ENCODE measurements at places on chromosomes 6 and 20.

- DNase-seq, result no peak
These were observed 262.0 kb downstream of the PAX1 start for GRCh38 chr20:21967481-21967880.

- DNase-seq, result no peak
These were observed 26.1 kb downstream of the ZBTB2 start for GRCh38 chr6:151365233-151365632.

GRCh38 chr6:145813285-145814034 is 1.1 kb downstream of the FBXO30 start:
- no peak for DNase-seq

GRCh38 chr6:47134476-47135189 is 92.5 kb upstream of the ADGRF1 start:
- DNase-seq, result no peak

GRCh38 chr6:148544421-148544820 is 201.8 kb downstream of the SASH1 start:
- DNase-seq, result no peak

DNA sequence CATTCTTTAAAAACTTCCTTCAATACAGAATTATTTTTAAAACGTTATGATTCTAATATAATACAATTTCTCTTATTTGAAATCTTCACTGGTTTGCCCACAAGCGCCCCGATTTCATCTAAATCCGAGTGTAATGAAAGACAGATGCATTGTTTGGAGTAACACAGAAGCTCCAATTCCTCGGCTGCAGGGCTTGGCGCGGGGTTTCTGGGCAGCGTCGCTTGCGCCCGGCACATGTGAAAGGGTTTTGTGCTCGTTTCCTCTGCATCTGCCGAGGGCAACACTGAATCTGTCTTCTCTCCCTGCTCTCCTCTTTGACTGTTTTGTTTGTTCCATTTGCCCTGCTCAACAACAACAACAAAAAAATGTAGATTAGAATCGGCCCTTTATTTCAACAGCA is 248.6 kb upstream of the QKI start:
- no peak for DNase-seq

GRCh38 chr20:23251779-23252178 is 98.8 kb upstream of the NXT1 start:
- no peak for DNase-seq

DNA sequence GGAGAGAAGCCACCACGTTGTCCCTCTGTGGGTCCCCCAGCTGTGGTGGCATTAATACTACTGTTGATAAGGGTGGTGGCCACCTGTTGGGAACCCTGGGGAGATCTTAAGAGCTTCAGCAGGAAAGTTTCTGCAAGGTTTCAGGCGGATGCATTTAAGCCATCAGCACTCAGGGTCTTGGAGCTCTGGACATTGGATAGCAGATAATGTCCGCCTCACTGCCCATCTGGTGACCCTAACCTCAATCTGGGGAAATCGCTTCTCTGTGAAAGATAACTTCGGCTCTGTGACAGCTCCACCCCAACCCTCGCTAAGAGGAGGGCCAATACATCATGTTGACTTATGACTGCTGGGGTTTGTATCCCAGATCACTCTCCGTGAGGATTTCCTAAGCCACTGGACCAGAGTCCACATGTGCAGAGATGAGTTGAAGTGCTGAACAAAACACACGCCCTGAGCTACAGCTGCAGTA is 92.9 kb downstream of the FOXC1 start:
- DNase-seq, result no peak

GRCh38 chr6:28600245-28600644 is 74.6 kb downstream of the GPX5 start:
- no peak for DNase-seq

GRCh38 chr6:143251288-143251687 is 190.6 kb downstream of the AIG1 start:
- DNase-seq, result no peak

- DNase-seq, result no peak
These were observed 12.1 kb downstream of the PXDC1 start for GRCh38 chr6:3739311-3739897.

- no peak for DNase-seq
These were observed 293.5 kb upstream of the FERMT1 start for GRCh38 chr20:6416371-6416770.

DNA sequence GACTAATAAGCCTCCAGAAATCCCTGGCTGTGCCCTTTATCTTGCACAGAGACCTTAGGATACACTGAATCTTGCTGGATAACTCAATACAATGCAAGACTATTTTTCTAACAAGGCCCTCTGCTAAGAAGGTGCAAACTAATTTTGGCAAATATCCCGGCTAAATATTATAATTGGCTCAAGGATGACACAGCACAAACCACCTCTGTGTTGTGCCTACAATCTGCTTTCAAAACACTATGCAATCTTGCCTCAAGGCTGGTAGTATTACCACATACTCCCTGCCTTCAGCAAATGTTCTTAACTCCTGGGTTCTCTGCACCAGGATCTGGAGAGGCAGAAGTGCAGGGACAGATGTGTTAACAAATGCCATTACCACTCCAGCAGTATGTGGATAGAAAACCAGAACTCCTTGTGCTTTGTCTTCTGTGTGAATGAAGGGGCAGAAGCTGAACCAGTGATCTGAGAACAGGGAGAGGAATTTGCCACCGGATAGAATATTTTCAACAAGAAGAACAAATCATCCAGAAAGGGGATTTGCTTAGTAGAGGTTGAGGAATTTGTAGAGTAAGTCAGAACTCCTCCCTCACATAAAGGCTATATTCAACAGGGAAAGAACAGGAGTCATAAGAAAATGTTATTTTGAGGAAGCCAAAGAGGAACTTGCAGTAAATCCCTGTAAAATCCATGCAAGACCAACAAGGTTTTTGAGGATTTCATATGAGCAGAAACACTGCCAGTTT is 74.1 kb upstream of the SLC4A11 start:
- DNase-seq, result no peak

- DNase-seq, result no peak
These were observed 103.3 kb downstream of the SLC16A10 start for GRCh38 chr6:111190637-111191036.

GRCh38 chr6:29447670-29448069 is 8.6 kb downstream of the OR10C1 start:
- no peak for DNase-seq

DNA sequence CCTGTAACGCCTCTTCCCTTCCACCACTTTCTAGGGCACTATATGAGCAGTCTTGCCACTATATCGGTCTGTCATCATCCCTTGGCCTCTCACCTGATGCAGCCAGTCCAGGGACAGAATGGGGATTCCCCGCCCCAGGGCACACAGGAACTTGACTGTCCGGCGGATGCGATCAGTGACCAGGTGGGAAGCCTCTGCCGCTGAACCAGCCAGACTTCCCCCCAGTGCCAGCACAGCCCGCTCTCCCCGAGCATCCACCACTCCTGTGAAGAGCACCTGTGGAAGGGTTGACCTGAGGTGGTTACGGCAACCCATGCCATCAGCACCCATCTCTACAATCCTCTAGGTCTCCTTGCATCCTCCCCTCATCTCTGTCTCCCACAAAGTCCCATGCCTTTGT is 12.2 kb upstream of the NRM start:
- DNase-seq, result no peak

DNA sequence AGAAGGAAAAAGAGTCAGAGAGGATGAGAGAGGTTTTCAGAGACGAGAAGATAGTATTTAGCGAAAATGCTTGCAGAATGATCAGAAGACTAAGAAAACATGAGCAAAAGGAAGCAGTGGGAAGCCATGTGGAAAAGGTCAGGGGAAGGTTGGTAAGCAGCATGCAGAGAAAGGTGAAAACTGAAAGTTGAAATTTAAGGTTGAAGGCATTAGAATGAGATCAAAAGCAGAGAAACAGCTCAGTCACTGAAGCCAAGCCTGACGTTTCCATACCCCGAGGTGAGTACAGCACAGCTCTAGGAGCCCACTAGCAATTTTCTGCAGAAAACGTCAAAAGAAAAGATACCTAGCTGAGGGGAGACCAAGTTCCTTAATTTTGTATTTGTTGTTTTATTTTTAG is 19.1 kb upstream of the TFB1M start:
- no peak for DNase-seq

DNA sequence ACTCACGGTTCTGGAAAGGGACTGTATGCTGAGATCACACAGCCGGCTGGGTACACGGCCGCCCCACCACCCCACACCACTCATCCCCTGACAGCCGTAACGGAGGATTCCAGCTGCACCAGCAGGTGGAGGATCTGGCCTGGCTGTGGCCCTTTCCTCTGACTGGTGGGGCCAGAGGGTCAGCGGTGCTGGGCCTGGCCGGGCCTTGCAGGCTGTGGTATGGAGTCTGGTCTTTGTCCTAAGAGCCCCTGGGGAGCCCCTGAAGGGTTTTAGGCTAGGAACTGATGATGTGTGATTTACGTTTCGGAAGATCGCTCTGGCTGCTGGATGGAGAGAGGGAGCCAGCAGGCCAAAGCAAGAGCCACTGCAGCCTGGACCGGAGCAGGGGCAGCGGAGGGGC is 26.6 kb downstream of the NOL4L start:
- no peak for DNase-seq

DNA sequence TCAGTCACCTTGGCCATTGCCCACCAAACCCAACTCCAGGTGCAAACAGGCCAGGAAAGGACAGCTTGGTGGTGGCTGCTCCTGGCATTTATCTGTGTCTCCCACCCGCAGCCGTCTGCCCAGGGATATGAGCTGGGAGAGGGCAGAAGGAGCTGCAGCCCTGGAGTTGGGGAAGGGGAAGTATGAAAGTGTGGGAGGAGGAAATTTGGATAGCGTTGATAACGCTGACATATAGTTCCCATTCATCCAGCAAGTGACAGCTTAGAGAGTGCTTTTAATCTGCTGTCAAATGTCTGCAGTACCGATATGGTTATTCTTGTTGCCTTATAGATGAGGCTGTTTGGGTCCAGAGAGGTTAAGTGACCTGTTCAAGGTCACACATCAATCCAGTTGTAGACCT is 741 bp downstream of the KCNK16 start:
- no peak for DNase-seq

- no peak for DNase-seq
These were observed 24.1 kb downstream of the CD164 start for GRCh38 chr6:109358204-109358603.

DNA sequence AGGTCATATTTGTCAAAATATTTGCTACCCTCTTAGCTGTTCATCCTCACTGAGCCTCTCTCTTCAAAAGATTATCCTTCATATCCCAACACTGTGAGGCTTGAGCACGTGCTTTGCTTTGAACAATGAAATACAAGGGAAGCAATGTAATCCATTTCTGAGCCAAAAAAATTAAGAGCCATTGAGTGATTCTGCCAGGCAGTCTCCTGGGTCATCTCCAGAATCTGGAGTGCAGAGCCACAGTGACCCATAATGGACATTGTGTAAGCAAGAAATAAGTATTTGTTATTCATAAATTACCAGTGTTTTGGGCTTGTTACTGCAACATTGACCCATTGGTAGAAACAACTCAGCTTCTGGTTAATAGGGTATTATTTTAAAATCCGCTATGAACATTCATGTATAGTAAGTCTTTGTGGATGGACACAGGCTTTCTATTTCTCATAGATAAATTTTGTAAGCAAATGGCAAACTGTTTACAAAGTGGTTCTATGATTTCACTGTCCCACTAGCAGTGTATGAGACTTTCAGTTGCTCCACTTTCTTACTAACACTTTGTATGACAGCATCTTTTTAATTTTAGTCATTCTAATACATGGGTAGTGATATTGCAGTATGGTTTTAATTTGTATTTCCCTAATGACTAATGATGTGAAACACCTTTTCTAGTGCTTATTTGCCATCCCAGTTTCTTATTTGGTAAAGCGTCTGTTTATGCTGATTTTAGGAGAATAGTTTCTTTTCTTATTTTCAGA is 358.2 kb downstream of the PLCB1 start:
- no peak for DNase-seq

- no peak for DNase-seq
These were observed 92.1 kb downstream of the TXNDC5 start for GRCh38 chr6:7818257-7819214.

DNA sequence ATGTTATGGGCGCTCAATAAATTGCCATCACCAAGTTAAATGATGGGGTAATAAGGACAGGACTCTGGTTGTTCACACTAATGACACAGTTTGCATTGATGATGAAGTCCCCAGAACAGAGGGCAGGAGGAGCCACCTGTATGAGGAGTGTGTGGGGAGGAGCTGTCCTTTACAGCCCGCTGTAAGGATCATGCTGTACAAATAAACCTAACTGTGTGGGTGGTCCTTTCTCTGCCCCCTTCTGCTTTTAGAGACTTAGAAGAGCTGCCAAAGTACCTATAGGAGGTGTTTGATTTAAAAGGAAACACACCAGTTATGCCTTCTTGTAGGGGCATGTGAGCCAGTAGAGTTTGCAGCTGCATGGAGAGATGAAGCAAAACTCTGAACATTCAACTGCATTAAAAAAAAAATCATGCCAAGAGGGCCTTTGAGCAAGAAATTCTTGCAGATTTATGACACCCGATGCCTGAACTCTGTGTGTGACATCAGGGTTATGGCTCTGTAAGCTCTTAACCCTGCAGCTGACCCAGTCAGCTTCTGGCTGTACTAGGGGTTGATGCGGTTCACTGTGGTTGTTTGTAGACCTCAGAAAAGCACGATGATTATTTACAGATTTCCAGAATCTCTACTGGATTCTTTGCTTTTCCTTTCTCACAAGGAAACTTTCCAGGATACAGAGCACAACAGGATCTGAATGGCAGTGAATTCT is 67.4 kb downstream of the UST start:
- DNase-seq, result no peak

DNA sequence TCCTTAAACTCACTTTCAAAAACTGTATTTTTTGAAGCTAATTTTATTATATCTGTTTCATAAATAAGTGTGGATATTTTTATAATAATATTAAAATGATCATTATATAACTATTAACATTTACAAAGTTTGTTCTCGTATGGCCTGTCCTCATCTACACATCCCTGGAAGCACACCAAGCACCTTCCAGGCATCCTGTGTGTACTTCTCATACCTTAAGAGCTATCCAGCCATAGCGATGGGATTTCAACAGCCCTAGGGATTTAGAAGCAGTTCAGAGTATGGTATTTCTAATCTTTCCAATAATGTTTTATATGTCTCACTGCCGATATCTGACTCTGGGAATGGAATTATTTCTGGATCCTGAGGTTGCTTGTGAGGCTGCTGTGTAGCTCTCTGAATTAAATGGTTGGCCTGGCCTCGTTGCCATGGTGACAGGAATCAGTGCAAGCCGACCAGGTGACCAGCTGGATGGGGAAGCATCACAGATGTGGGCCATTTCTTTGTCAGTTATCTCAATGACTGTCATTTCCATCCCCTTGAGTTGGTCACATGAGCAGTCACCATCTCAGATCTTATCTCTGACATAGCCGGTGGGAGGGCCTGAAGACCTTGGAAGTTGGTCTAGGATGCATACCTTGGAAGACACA is 265.2 kb upstream of the RIN2 start:
- DNase-seq, result no peak

DNA sequence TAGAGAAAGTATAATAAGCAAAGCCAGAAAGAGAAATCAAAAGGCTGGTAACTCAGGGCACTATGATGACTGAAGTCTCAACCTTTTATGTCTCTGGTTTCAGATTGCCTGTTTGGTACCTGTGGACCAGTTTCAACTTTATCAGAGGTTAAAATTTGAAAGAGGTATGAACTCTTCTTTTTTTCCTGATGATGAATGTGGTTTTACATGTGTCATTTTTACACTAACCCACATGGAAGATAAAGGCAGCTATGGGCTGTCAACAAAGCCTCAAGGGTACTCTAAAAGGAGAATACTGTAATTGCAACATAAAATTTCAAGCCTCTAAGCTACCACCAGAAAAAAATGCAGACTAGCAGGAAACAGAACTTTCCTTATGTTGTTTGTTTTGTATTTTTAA is 52.4 kb downstream of the RNF144B start:
- no peak for DNase-seq

GRCh38 chr6:36937896-36938295 is 16.6 kb upstream of the PI16 start:
- no peak for DNase-seq
